ENCODE measurements at places on chromosomes 4 and X. TPM values are rescaled to one million over a fixed set of nuclear protein-coding genes. Genes with fewer than 3 reads are reported as not detected.
A peak's percentile ranks its signal among the peaks of the same experiment; 100 is the strongest.

- no peak overlapping the region for H3K4me3 ChIP-seq
- H3K27me3 ChIP-seq: no peaks in the 10 kb centered on the region
- no peak overlapping the region for H3K27ac ChIP-seq
- H3K4me1 ChIP-seq: no peaks in the 10 kb centered on the region
Measured at GRCh38 chr4:7767526-7767925, 172.1 kb downstream of the AFAP1 start.

- H3K27ac ChIP-seq: no peak overlapping the region
- H3K4me1 ChIP-seq: no peaks in the 10 kb centered on the region
- no peaks in the 10 kb centered on the region for H3K36me3 ChIP-seq
- H3K27me3 ChIP-seq: no peaks in the 10 kb centered on the region
- DNase-seq: no peak
Measured at GRCh38 chr4:3440979-3441500, 728 bp upstream of the HGFAC start.

The CT55 gene
- polyA plus RNA-seq: not detected

DNA sequence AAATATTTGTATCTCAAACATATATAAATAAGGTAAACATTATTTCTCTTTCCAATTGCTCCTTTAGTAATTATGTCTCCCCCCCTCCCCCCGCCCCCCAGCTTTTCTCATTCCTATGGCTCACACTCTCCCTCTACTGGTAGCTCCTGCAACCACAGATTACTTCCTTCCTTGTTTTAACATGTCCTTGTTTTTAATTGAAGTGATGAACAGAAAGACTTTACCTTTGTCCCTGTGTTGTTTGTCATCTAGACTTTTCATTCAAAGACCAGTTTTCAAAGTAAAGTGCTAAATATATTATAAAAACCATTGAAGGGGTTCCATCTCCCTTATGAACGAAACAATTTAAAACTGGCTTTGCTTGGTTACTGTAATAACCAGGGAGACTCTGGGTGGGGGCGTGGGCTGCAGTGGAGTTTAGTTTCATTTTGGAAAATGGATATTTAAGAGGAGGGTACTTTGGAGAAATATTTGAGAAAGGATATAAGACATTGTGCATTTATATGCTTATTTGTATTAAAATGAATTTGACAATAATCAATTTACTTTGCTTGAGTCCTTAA is 352.9 kb downstream of the RAPGEF2 start:
- no peaks in the 10 kb centered on the region for H3K4me1 ChIP-seq
- H3K27me3 ChIP-seq: no peaks in the 10 kb centered on the region
- DNase-seq: peak; percentile 18
- H3K36me3 ChIP-seq: no peaks in the 10 kb centered on the region

The MAGEB17 gene
- polyA plus RNA-seq: not detected

DNA sequence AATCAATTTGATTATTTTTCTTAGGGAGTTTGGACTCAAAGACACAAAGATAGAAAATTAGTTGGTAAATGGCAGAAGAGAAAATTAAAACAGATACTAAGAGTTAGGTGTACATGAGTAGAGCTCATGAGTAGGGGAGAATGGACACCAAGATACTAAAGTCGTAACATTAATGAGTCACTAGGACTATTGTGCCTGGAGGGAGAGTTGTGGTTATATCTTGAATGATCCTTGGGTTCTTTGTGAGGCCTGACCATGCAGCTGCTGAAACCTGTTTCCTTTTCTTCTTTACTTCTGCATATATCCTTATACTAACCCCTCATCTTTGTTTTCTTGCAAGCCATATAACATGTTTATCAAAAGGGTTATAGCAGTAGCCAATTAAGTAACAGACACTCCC is 532.8 kb downstream of the RPA4 start:
- H3K27ac ChIP-seq: no peak overlapping the region
- no peaks in the 10 kb centered on the region for H3K4me1 ChIP-seq
- H3K36me3 ChIP-seq: no peaks in the 10 kb centered on the region
- DNase-seq: no peak
- no peak overlapping the region for H3K4me3 ChIP-seq

DNA sequence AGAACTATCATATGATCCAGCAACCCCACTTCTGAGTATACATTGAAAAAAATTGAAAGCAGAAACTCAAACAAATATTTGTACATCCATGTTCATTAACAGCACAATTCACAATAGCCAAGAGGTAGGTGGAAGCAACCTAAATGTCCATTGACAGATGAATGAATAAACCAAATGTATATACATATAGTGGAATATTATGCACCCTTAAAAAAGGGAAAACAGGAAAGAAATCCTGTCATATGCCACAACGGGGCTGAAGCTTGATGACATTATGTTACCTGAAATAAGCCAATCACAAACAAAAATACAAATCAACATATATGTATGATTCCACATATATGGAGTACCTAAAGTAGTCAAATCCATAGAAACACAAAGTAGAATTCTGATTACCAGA is 68.0 kb downstream of the ZAR1 start:
- H3K4me1 ChIP-seq: no peaks in the 10 kb centered on the region
- no peak overlapping the region for H3K27ac ChIP-seq
- no peaks in the 10 kb centered on the region for H3K27me3 ChIP-seq
- peaks cover 4% of the 10 kb centered on the region for H3K36me3 ChIP-seq
- no peak for DNase-seq
- H3K4me3 ChIP-seq: no peak overlapping the region

GRCh38 chrX:19193565-19193964 is 71.3 kb upstream of the ADGRG2 start:
- no peak for DNase-seq
- no peaks in the 10 kb centered on the region for H3K4me1 ChIP-seq
- H3K27me3 ChIP-seq: no peaks in the 10 kb centered on the region
- no peak overlapping the region for H3K4me3 ChIP-seq
- no peak overlapping the region for H3K27ac ChIP-seq
- H3K36me3 ChIP-seq: no peaks in the 10 kb centered on the region

DNA sequence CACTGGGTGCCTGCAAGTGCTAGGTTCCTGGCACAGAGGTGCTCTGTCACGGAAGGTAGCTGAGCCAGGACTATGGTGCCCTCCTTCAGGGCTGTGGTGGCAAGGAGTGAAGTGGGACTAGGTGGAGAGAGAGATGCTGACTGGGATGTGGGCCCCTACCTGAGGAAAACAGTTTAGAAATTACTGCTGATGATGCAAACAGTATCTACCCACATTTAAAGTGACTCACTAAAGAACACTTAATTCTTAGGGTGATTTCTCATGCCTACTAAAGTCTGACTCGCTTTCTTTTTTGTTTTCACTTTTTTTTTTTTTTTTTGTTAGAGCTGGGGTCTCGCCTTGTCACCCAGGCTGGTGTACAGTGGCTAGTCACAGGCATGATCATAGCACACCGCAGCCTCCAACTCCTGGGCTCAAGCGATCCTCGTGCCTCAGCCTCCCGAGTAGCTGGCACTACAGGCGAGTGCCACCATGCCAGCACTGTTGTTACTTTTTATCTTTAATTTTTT is 3.1 kb downstream of the ZNF185 start:
- H3K27me3 ChIP-seq: no peaks in the 10 kb centered on the region
- no peaks in the 10 kb centered on the region for H3K36me3 ChIP-seq
- no peaks in the 10 kb centered on the region for H3K4me1 ChIP-seq

GRCh38 chr4:19300213-19300612 is 951.5 kb upstream of the SLIT2 start:
- H3K27me3 ChIP-seq: no peaks in the 10 kb centered on the region
- H3K27ac ChIP-seq: no peak overlapping the region
- DNase-seq: no peak
- no peaks in the 10 kb centered on the region for H3K4me1 ChIP-seq
- no peak overlapping the region for H3K4me3 ChIP-seq
- H3K36me3 ChIP-seq: no peaks in the 10 kb centered on the region

The FGD1 gene
- polyA plus RNA-seq: 2.8 TPM

GRCh38 chr4:74793757-74794381 is 454 bp downstream of the BTC start:
- no peaks in the 10 kb centered on the region for H3K27me3 ChIP-seq
- DNase-seq: peak; percentile 91
- peaks cover 7% of the 10 kb centered on the region for H3K4me1 ChIP-seq

DNA sequence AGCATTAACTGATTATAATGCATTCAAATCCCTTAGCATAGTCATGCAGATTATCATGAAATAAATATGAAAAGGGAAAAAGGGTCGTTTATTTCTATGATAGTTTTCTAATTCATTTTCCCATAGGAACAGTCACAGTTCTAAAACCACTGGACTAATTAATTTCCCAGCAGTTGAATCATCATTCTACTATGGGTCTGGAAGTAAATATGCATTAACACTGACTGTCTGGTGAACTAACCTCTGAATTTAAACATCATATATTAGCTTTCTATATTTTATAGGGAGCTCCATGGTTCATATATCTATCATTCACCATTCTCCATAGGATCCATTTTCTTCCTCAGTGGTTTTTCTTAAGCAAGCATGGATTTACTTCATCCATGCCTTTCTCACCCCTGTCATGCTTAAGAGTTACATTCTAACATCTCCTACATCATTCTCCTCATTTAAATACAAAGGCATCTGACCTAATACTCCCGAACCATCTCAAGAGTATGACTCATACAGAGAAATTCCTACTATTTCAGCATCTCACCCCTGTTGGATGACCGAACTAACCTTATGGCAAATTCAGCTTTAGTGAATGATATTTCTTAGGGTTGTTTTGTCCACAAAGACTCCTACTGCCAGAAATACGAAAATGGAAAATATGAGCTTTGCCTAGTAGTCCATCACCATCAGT is 198.7 kb upstream of the ADAMTS3 start:
- no peaks in the 10 kb centered on the region for H3K36me3 ChIP-seq
- no peak overlapping the region for H3K4me3 ChIP-seq
- H3K4me1 ChIP-seq: no peaks in the 10 kb centered on the region
- H3K27ac ChIP-seq: no peak overlapping the region
- DNase-seq: no peak

DNA sequence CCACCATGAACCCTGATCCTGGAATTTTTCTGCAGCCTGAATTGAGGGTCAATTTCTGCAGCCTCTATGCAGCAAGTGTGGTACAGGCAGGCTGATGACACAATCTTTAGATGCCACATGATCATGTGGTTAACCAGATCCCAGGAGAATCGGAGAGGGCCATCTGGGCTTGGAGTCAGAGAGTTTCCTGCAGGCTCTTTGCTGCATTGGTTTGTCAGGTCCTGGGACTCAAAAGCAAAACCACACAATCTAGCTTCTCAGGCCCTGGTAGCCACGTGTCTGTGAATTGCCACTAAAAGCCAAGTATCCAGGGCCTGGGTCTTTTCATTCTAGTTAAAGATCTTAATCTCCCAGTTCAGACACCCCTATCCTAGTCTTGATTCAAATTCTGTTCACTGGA is 464.5 kb downstream of the BCOR start:
- no peak overlapping the region for H3K4me3 ChIP-seq
- H3K36me3 ChIP-seq: no peaks in the 10 kb centered on the region
- H3K27me3 ChIP-seq: no peaks in the 10 kb centered on the region

GRCh38 chr4:26163425-26164362 is 157.1 kb upstream of the RBPJ start:
- no peak overlapping the region for H3K27ac ChIP-seq
- H3K4me3 ChIP-seq: no peak overlapping the region
- DNase-seq: no peak
- no peaks in the 10 kb centered on the region for H3K27me3 ChIP-seq
- no peaks in the 10 kb centered on the region for H3K4me1 ChIP-seq

DNA sequence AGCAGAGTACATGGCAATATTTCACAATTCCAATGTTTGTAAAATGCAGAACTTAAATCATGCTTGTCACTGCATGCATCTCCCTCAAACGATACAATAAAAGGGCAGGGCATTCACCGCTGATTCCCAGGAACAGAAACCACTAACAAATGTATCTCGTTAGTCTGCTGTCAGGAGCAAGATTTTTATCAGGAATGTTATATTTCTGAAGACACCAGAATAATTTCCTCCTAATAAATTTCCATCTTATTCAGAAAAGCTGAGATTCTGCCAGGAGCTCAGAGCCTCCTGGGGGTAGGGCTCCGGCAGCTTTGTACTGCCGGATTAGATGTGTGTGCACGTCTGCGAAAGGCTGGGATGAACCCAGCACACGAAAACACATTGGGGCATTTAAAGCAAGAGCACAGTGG is 54.0 kb upstream of the LDB2 start:
- no peak overlapping the region for H3K27ac ChIP-seq
- no peaks in the 10 kb centered on the region for H3K27me3 ChIP-seq
- DNase-seq: no peak

The QRFPR gene
- polyA plus RNA-seq: 0.03 TPM

DNA sequence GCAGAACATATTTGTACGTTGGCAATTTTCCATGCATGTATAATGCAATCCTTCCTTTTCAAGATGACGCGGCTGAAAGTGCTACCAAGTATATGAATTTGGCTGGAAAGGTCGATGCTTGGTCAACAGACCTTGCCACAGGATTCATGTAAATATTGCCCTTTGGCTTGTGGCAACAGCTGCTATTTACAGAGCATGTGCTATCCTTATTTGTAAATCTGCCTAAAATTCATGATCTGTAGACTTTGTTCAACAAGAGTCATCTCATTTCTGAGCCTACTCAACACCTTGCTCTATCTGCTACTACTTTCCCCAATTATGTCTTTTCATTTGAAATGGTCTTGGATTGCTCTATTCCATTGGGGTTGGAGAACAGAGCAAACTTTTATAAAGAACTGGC is 1.9 kb upstream of the SMARCA1 start:
- H3K27ac ChIP-seq: no peak overlapping the region
- H3K4me1 ChIP-seq: no peaks in the 10 kb centered on the region
- H3K36me3 ChIP-seq: no peaks in the 10 kb centered on the region
- no peak for DNase-seq
- H3K27me3 ChIP-seq: no peaks in the 10 kb centered on the region

GRCh38 chrX:2517055-2517454 is 16.3 kb upstream of the DHRSX start:
- H3K27me3 ChIP-seq: no peaks in the 10 kb centered on the region
- no peaks in the 10 kb centered on the region for H3K36me3 ChIP-seq
- H3K27ac ChIP-seq: no peak overlapping the region
- H3K4me3 ChIP-seq: no peak overlapping the region

DNA sequence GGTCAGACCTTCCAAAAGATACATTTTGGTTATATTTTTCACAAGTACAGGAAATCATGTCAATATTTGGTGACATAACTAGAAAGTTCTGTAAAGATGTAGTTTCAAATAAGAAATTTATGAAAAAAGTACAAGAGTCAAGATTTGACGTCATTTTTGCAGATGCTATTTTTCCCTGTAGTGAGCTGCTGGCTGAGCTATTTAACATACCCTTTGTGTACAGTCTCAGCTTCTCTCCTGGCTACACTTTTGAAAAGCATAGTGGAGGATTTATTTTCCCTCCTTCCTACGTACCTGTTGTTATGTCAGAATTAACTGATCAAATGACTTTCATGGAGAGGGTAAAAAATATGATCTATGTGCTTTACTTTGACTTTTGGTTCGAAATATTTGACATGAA is 536 bp downstream of the UGT2B7 start:
- peak overlapping the region; percentile 69 for H3K27ac ChIP-seq
- peak; percentile 13 for DNase-seq
- no peaks in the 10 kb centered on the region for H3K4me1 ChIP-seq
- H3K27me3 ChIP-seq: no peaks in the 10 kb centered on the region
- no peak overlapping the region for H3K4me3 ChIP-seq

The MECP2 gene
- 18.4 TPM for polyA plus RNA-seq

GRCh38 chrX:37829721-37830120 is 17.6 kb downstream of the DYNLT3 start:
- no peak for DNase-seq
- H3K4me1 ChIP-seq: no peaks in the 10 kb centered on the region
- H3K27ac ChIP-seq: no peak overlapping the region
- no peaks in the 10 kb centered on the region for H3K36me3 ChIP-seq
- no peak overlapping the region for H3K4me3 ChIP-seq

The CLNK gene
- polyA plus RNA-seq: 0.31 TPM
